ENCODE measurements at places on chromosomes 7 and 10.

GRCh38 chr10:80154978-80155695 lies 22.6 kb downstream of the PLAC9 start:
- DNase-seq, result no peak

DNA sequence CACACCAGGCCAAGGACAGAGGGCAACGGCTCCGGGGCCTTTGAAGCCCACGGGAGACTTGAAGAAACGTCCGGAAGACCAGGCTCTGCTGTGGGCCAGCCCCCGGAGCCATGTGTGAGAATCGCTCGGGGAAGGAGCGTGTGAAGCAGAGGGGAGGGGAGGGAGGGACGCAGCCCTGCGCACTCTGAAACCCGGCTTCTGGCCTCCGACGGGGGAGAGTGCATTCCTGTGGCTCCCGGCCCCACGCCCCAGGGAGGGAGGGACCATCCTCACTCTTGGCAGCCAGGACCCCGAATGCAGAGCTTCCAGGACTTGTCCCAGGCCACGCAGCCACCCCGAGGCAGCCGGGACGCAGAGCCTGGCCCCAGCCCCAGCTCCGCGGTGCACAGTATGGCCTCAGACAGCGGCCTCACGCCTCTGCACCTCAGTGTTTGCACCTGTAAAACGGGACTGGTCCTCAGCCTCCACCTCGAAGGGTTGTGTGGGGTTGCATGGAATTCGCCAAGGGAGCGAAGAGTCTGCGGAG lies 67.4 kb downstream of the PDGFA start:
- no peak for DNase-seq

GRCh38 chr10:4733150-4733842 lies 92.7 kb upstream of the AKR1E2 start:
- no peak for DNase-seq

DNA sequence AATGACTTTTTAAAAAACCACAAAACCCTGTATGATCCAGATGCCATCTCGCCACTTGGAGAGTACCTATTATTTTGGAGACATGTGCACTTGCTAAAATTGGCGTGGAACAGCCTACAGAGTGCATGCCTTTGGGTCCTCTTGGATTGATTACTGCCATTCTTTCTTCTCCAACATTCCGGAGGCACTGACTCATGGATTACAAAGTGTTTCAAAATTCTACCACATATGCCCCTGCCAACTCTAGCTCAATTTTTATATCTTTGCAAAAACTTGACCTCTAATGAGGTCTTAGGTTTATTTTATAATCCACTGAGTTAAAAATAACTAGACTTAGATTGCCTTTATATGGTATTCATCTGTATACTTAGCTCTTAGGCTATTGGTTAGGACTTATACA lies 55.8 kb upstream of the KIF5B start:
- no peak for DNase-seq

- DNase-seq, result no peak
Observed at GRCh38 chr7:159296093-159296681, 151.5 kb upstream of the VIPR2 start.

DNA sequence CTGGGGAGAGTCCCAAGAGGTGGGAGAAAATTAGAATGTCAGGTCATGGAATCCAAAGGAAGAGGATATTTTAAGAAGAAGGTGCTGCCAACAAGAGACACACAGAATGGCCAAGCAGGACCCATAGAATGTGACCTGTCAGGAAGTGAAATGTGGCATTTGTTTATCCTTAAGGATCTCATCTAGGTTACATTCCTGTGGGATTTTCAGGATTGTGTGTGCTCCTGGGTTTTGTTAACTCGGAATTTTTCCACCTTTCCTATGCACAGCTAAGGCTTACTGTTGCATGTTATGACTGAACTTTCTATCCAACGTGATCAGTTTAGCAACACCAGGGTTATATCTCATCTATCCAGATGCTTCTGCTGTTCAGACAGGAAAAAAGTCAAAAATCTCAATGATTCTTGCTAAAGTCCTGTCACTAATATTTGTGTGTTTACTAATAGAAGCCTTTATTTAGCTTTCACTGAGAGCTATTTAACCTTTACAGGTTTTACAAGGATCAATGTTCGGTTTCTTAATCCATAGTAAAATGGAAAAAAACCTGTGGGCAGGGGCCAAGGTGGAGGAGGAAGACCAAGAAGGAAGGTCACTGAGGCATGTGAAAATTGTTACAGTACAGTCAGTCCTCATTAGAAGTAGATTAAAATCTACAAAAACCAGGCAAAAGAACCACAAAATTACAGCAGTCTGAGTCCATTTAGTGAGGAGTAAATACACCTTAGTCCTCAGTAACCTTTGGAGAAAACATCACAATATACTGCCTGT lies 437.8 kb upstream of the NPVF start:
- no peak for DNase-seq

- DNase-seq, result no peak
Observed at GRCh38 chr7:132355048-132355447, 221.2 kb downstream of the PLXNA4 start.

DNA sequence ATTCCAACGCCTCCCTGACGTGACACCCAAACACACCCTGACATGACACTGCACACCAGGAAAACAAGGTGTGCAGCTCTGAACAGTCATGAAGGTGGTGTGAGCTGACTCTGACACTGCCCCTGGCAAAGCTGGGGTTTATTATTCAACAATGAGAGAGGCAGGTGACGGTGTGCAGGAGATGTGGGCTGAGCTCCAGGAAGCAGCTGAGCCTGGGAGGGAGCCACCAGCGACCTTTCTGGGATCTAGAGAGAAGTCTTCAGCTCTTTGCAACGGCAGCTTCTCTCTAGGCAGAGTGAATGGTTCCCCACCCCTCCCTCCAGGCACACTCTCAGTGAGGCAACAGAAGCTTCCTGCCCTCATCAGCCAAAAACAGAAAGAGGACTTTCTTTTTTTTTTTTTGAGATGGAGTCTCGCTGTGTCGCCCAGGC lies 65.6 kb downstream of the SH3PXD2A start:
- no peak for DNase-seq

DNA sequence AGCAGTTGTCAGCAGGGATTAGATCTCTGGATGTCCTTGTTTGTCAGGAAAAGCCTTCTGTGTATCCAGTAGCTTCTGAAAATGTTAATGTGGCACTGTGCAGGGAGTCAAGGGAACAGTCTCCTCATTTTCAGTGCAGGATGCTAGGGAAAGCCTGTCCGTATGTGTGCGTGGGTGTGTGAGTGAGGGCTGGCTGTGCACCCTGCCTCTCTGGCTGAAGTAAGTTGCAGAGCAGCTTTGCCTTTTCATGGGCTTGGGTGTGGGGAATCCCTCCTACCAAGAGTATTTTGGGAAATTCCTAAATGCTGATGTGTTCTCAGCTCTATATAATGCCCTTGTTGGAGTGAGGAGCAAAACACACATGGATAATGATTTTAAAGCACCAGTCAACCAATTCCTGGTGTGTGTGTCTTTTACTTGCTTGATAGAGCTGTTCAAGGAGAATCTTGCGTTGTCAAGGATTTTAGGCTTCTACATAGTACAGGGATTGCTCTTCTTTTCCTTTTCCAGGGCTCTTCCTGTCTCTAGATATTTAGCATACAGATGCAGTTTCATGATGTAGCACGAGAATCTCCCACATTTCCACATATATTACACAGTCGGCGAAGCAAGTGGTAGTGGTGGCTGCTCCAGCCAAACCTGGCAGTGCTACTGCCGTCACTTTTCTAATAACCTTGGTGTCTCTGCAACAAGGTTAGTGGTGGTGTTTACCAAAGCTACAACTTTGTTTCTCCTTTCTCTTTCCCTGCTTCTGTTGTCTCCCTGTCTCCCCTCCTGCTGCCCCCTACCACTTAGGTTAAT lies 92.8 kb downstream of the MCU start:
- DNase-seq, result no peak

DNA sequence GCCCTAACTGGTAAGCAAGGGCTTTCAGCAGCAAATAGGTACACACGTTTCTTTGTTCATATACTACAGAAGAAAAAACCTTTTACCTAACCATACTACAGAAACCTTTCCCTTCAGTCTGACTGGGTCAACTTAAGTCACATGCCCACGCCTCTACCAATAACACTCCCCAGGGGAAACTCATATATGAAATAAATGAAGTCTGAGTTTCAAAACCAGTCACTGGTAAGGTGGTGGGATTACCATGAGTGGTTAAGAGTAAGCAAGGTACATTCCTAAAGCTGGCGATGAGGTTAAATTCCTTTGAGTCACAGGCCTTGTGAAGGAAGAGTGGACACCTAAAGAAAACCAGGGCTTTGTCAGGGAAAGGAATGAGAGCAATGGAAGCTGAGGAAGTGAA lies 21.4 kb upstream of the KIF20B start:
- no peak for DNase-seq

- DNase-seq, result no peak
Observed at GRCh38 chr7:12583176-12583575, 12.7 kb downstream of the SCIN start.

DNA sequence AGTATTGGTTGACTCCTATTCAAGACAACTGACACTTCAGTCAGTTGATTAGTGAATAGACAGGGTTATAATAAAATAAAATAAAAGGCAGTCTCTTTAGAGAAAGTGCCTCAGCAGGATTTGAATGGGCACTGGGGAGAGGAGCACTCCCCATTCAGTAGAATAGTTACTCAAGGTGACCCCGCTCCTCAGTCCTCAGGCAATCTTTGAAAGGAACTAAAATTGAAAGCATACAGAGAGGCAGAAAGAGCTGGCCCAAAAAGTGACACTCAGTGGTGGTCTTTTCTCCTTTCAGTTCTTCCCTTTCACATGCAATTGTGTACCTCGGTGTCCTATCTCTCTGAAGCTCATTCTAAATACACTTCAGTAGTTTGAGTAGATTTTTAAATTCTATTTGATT lies 47.4 kb upstream of the MACC1 start:
- DNase-seq, result no peak

DNA sequence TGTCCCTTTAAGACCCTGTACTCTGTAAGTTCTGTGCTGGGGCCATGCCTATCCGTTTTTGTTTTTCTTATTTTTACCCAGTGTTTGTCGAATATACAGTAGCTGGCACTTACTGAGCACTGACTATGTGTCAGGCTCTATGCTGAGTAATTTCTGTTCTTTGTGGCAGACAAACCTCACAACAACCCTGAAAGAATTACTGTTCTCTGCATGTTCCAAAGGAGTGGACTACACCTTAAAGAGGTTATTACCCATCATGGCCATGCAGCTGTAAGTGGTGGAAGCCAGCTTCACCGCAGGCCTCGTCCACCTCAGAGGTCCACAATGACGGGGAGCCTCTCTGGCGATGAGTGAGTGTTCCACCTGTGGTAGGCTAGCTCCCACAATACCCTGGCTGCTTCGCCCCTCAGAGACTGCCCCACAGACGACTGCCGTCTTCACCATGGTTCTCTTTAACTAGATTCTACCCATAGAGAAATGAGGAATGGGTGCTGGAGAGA lies 30.1 kb upstream of the RBM20 start:
- no peak for DNase-seq

DNA sequence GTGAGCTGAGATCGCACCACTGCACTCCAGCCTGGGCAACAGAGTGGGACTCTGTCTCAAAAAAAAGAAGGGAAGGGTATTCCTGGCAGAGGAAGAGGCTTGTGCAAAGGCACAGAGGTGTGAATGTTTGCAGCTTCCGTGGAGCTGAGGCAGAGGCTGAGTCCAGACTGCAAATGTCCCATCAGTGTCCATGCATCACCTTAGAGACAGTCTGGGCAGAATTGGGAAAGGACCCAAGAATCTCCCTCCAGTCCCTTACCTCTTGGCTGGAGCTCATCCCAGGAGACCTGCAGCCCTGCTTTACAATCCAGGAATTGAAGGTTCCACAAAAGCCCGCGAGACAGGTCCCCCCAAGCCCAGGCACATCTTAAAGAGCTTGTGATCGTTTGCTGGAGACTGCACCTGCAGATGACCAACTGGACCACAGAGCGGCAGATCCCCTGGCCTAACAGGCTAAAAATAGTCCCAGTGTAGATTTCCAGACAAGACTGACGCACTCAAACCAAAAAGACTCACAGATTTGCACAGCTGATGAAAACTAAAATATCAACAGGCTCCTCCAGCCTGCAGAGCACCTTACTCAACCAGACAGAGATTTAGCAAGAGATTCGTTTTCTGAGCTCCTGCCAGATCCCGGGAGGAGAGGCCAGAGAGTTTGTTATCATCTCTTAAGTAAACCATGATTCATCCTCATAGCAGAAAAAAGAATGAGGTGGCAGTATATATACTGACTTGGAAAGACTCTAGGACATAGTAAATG lies 22.9 kb upstream of the NANOS1 start:
- no peak for DNase-seq

GRCh38 chr10:129501652-129502436 lies 34.8 kb downstream of the MGMT start:
- DNase-seq, result no peak

DNA sequence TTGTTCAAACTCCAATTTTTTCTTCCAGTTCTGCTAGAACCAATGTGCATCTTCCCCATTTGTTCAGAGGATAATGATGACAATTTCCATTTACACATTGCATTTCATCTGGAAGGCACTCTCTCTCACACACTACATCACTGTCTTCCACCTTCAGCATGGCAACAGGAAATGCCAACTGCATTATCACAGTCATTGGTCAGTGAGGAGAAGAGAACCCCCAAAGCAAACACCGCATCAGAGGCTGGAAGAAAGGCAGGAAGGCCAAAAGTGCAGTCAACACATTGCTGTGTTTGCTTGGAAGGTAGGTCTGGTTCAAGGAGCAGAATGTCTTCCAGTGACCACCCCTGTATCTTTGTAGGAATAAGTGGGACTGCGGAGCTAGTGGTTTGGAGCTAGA lies 192.2 kb upstream of the RHOBTB1 start:
- DNase-seq, result no peak

DNA sequence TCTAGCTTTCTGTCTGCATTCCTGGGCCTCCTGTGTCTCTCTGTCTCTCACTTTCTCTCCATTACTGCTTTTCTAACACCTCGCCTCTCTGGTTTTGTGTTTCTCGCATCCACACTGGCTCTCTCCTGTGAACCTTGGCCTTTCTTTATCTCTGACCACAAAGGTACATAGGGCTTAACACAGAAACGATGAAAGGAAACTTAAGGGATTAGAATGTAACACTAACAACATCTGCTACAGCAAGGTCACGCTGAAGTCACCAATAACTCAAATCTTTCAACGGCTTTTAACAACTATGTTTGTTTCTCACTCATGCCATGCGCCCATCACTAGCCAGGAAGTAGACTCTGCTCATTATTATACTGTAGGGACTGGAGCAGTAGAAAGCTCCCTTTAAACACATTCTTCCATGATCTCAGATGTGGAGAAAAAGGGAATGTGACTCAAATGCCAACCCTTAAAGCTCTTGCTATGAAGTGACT lies 9.3 kb upstream of the OR6V1 start:
- DNase-seq, result no peak

DNA sequence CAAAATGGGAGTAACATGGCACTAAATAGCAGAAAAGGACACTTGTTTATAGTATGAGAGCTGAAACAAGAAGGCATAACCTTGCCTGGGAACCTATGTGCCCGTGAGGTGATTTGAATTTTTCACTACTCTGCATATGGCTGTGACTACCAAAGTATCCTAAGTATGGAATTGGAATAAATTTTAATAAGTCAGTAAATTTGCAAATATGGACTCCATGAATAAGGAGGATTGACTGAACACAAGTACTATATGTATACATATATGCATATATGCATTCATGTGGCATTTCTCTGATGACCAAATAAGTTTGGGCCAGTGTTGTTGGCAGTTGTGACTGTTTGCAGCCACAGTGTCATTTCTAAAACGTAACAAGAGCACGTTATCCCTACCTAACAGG lies 34.5 kb downstream of the PRR15 start:
- no peak for DNase-seq

Measured in Jurkat, Clone E6-1 (cell line).